ENCODE measurements at places on chromosomes 5 and 9.

DNA sequence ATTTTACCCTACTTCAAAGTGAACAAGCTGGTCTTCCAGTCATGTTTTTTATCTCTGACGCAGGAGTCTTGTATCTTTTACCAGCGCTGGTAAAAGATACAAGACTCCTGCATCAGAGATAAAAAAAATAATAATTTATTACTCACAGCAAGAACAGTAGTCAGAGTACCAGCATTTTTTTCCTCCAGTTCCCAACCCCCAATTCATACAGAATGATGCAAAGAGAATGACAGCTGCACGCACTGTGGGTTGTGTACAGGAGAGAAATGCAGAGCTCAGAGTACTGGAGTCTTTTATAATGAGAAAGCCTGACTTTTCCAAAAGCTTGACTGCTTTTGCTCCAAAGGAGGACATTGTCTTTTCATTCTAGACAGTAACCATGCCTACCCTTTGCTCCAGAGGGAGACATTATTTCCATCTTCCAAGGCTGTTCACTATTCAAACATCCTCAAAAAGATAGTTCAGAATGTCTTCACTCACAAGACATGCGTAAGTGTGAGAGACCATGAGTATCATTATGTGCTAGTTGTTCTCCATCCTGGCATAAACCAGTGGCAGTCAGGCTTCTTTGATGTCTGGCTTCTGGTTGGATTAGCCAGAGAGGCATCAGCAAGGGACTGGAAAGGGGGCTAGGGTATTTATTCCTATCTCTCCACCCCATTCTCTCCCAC lies 14.3 kb upstream of the RANBP6 start:
- DNase-seq = no peak

DNA sequence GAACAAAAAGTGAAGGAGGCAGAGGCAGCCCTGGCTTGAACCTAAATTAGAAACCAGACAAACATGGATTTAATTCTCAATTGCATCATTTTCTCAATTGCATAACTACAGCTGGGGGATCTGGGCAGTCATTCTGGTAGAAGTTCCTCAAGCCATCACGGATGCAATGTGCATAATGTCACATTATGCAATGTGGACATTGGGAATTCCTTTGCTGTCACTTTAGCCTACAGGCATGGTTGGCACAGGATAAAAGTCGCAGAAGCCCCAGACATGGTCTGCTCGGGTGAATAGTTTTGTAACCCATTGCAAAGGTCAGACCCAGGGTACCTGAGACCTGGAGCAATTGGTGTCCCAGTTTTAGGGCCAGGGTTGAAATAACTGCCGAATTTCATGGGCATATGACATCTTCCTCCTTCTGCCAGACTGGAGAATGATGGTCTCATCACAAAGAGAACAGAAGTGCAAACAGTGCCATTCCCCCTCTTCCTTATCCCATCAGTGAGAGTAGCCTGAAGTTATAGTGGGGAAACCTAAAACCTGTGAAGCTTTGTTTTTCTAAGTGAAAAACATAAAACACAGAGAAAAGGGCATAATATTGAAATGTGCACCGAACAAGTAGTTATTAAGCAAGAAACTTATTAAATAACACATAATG lies 290.8 kb downstream of the MSX2 start:
- DNase-seq = no peak

- DNase-seq = no peak
Measured at GRCh38 chr5:74725331-74725730, 40.3 kb downstream of the HEXB start.

GRCh38 chr5:177356746-177357145 lies 978 bp upstream of the RGS14 start:
- no peak for DNase-seq

DNA sequence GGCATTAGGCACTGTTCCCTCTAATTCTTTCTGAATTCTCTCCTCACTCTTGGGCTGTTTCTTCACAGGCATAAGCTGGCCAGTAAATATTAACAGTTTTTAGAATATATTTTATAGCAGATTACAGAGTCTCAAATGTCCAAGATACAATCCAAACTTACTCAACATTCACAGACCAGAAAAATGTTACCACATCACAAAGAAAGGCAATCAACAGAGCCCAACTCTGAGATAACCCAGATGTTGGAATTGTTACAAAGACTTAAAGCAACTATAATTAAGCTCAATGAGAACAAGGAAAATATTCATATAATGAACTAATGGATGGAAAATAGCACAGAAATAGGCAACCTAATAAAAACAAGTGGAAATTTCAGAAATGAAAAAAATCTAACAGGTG lies 401.1 kb upstream of the RGMB start:
- DNase-seq = peak; percentile 53

- DNase-seq = peak; percentile 37
Measured at GRCh38 chr9:88803546-88804253, 187.6 kb upstream of the S1PR3 start.

DNA sequence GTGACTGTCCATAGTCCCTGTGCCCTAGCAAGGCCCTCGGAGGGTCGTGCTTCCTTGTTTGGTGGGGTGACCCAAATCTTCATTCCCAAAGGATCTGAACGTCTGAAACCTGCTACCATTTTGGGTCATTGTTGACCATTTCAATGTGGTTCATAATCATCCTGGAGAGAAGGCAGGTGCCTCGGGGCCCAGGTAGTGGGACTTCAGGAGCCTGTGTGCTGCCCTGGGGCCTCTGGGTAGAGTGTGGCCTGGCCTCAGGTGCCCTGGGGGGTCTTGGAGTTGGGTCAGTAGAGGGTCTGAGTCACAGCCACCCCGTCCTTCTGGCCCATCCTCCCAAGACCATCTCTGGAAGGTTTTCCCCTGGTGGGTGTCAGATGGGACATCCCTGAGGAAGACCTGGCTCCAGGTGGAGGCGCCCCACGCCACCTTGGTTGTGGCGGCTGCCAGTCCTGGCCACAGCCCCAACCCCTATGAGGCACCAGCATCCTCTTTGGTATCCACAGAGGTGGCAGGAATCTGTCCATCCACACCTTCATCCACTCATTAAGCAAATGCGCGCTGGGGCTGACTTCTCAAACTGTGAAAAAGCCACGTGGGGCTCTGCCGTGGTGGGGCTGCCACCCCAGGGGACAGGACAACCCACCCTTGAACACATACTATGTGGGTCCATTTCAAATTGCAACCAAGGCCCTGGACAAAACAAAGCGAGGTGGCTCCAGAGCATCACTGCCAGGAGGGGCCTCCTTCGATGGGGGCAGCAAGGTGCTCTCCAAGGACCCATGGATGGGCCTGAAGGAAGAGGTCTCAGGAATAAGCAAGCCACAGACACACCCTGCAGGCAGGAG lies 41.6 kb upstream of the FCN1 start:
- no peak for DNase-seq

DNA sequence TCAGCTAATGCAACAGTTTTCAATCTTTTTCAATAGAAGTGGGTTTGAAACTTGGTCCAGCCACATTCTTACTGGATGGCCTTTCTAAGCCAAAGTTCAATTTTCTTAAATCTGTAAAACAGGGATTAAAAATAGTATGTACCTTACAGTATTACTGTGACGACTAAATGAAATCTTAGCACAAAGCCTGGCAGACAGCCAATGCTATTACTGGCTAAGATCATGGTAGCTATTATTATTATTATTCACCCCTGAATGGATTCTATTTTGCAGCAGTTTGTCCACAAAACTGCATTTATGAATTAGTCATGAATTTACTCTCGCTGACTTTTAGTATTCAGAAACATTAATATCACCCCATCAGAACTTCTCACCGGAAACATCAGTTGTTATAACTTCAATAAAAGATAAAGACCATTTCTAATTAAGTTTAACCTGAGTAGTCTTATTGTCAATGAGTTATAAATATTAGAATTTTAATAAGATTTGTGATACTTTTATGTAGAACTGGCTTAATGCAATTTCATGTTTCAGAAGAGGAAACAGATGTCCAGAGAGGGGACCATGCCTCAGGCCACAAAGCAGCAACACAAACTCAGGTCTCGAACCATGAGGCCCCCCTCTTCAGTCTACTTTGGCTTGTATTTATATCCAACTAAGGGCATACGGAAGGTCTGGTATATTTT lies 468.2 kb downstream of the ARHGEF28 start:
- DNase-seq = peak; percentile 46

DNA sequence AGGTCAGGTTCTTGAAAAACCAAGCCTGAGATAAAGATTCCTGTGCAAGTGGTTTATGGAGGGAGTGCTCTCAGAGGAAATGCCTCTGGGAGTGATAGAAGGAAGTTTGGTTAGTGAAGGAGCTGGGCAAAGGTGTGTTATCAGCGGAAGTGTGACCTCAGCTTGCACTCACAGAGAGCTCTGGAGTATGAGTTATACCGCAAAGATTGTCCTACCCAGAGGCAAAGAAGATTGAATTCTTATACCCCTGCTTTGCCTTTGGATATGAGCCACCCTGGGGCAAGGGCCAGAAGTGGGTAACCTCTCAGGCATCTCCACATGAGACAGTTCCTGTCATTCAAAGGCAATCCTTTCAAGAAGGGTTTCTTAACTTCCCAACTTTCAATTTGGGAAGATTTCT lies 145.6 kb downstream of the MUSK start:
- peak; percentile 23 for DNase-seq

GRCh38 chr5:3385991-3386519 lies 209.6 kb upstream of the IRX1 start:
- no peak for DNase-seq

DNA sequence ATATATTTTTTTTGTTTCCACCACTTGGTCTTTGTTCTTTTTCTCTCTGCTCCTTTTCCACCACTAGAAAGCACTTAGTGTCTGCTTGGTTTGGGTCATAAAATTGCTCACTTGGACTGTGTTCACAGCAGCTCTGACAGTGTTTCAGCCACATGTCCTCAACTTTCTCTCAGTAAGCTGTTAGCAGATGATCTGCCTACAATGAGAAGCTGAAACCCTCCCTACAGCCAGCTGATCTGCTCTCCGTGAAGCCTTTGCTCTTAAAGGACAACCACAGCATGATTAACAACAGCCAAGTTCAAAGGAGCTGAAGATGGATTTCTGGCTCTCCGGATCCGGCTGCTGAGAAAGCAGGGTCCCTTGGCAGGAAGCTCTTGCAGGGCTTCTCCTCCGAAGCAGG lies 31.6 kb downstream of the PRLR start:
- peak; percentile 0 for DNase-seq

DNA sequence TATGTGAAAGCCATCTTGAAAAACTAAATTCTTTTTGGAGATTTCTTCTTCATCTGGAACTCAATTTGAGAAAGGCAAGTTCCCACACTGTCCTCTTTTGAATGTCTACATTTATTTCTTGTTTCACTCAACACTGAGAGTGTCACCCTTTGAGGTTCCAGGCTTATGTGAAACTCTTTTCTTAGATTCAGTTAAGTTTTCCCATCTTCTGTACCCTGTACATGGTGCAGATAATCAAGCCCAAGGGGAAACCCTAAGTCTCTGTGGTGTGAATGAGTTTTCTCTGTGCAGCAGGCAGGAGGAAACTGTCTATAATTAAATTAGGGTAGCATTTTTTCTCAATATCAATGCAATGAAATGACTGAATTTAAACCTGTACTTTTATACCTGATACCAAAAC lies 72.3 kb upstream of the PRLR start:
- no peak for DNase-seq

GRCh38 chr5:156375895-156376495 lies 49.0 kb downstream of the SGCD start:
- no peak for DNase-seq

- peak; percentile 64 for DNase-seq
Measured at GRCh38 chr9:114484854-114485443, 20.3 kb downstream of the WHRN start.

DNA sequence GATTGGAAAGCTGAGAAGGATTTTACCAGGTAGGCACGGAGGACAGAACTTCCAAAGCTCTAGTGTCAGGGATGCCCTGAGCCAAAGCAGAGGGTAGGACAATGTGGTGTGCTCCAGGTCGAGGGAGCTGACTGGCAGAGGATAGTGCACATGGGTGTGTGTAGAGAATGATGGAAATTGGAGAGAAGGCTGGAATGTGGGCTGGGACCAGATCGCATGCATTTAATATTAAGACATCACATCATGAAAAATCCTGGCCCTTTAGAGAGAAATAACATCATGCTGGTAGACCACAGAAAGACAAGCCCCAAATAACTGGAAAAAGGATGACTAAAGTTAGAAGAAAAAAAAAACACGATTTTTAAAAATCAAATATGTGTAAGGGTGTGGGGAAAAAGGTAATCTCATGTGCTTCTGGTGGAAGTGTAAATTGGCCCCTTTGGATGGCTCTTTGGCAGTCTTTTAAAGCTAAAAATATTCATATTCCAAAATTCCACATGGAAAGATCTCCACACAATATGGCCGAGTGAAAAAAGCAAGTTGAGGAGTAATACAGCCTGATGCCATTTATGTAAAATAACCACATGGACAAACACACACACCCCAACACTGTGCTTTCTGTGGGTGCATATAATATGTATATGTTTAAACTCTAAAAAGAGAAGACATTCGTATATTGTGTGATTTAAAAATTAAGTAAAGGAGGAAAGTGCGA lies 67.0 kb upstream of the TGFBR1 start:
- peak; percentile 63 for DNase-seq

- DNase-seq = peak; percentile 94
Measured at GRCh38 chr9:14322211-14323082, 8.5 kb upstream of the NFIB start.

- no peak for DNase-seq
Measured at GRCh38 chr9:130897848-130898551, 1.4 kb upstream of the QRFP start.

GRCh38 chr5:96569770-96570169 lies 92.4 kb upstream of the CAST start:
- DNase-seq = no peak

DNA sequence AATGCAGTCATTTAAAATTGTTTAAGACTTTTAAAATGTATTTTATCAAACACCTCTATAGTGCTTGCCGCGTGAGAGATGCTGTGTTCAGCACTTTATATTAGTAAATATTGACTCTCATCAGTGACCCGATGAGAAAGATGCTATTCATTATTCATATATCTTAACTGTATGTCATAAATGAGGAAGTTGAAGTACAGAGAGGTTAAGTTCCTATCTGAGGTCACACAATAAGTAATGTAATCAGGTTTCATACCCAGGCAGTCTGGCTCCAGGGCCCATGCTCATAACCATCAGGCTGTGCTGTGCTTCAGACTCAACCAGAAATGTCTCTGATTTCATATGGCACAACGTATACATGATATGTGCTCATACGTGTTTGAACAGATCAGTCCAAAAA lies 119.0 kb downstream of the SV2C start:
- no peak for DNase-seq

- DNase-seq = no peak
Measured at GRCh38 chr5:6554812-6555211, 78.0 kb downstream of the NSUN2 start.

- peak; percentile 79 for DNase-seq
Measured at GRCh38 chr5:179257176-179257682, 88.0 kb downstream of the ADAMTS2 start.

- no peak for DNase-seq
Measured at GRCh38 chr9:277601-278295, 63.1 kb downstream of the DOCK8 start.

- peak; percentile 98 for DNase-seq
Measured at GRCh38 chr9:110650991-110651411, 17.6 kb upstream of the MUSK start.

DNA sequence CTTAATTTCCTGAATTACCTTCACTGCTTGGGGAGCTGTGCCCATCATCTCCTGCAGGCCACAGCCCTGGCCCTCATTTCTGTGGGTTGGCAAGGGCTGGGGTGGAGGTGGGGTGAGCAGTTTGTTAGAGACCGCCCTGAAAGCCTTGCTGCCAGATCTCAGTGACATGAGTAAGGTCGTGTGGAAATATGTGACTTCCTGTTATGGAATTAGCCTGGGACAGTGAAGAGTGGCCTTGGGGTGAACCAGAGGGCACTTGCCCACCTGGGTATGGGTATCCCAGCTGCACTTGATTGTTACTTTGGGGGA lies 2.5 kb upstream of the HNRNPAB start:
- DNase-seq = no peak

- no peak for DNase-seq
Measured at GRCh38 chr5:138170299-138170698, 8.1 kb downstream of the BRD8 start.
